ENCODE measurements at places on chromosomes 4 and X. TPM values are rescaled to one million over a fixed set of nuclear protein-coding genes. Genes with fewer than 3 reads are reported as not detected.

DNA sequence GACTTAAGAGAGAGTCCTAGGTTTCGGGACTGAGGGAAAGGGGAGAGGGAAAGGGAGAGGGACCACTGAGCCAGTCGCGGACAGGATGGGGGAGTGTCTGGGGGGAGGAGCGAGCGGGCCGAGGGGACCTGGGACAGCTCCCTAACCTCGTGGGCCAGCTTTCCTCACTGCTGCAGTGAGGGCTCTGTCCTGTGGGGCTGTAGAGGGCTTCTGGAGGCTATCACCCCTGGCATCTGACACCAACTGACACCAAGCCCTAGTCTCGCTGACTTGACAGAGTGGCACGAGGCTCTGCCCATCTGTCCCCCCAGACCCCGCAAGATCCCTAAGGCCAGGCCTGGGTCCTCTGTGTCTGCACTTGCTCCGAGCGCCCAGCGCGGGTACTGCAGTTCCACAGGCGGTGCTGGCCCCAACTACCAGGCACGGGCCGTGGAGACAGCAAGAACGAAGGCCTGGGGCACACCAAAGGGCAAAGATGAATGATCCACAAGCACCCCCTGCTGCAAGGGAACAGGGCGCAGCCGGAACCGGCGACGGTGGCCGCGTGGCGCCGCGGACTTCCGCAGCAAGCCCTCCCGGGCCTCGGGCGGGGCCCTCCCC is 465 bp downstream of the HAUS7 start:
- DNase-seq: no peak

The ODAM gene
- total RNA-seq: not detected

The NLGN4X gene
- total RNA-seq: 11.5 TPM

- peak; percentile 38 for DNase-seq
These were observed 67.0 kb downstream of the SLC7A11 start for GRCh38 chr4:138174981-138175794.

The ARAF gene
- 48.7 TPM for total RNA-seq

GRCh38 chr4:151807220-151807619 is 46.4 kb upstream of the GATB start:
- DNase-seq: no peak

The BTC gene
- total RNA-seq: 0.20 TPM

GRCh38 chrX:134601240-134601765 is 57.0 kb downstream of the PLAC1 start:
- DNase-seq: peak; percentile 30

GRCh38 chr4:61200187-61200915 is at the start of gene ADGRL3:
ADGRL3 (plus strand) TSS chr4:61200326.
- DNase-seq: peak; percentile 44

The CLNK gene
- not detected for total RNA-seq

DNA sequence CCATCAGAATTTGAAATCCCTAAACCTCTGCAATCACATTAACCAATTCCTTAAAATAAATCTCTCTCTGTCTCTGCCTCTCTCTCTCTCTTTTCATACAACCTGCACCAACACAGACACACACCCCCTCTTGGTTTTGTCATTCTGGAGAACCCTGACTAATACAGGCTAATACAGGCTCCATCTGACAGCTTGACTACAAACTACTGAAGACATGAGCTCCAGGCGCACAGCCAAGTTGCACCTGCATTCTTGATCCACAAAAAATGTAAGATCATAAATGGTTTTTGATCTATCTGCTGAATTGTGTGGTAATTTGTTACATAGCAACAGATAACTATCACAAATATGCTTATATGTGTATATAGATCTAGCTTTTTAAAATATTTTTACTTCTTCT is 2414.2 kb downstream of the PCDH7 start:
- DNase-seq: no peak

The PCSK1N gene
- total RNA-seq: 62.0 TPM

GRCh38 chr4:3406021-3406420 is 35.7 kb upstream of the HGFAC start:
- DNase-seq: no peak

- no peak for DNase-seq
These were observed 519.7 kb upstream of the ZFP42 start for GRCh38 chr4:187475901-187476300.

- DNase-seq: no peak
These were observed 63.0 kb downstream of the MSX1 start for GRCh38 chr4:4922441-4922840.

The ASB11 gene
- total RNA-seq: not detected

DNA sequence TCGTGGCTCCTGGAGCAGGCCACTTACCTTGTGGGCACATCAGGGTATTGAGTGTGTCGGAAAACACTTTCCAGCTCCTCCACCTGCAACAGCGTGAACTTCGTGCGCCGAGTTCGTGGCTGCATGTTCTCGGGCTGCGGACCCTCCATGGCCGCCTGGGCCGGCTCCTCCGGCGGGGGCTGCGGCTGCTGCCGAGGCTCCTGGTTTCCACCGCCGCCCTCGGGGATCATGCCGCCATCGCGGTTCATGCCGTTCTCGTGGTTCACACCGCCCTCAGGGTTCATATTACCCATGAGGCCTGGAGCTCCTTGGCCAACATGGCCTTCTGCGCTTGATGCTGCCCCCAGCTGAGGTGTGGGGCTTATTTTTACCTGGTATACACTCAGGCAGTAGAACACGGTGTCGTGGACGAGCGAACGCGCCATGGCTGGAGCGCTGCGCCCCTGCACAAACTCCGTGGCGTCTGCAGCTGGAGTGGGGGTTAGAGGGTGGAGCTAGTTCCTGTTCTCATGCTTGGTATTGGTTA is at the start of gene RHOXF1:
Gene RHOXF1 (minus strand): TSS at position 476 of the 526 bp plus-strand sequence. CDS start 51 bp downstream, at position 425.
- no peak for DNase-seq

The TMEM31 gene
- total RNA-seq: 0.43 TPM

GRCh38 chr4:36509845-36510244 is 228.4 kb downstream of the DTHD1 start:
- DNase-seq: no peak

The TMEM271 gene
- 6.2 TPM for total RNA-seq
